Stimulated activated CD4-positive, alpha-beta T cell treated with anti-CD3 and anti-CD28 coated beads, Interleukin-15, amount 100 ng/mL, for 1 hour (primary cell): ENCODE measurements at places on chromosomes 12 and 14.
A peak's percentile ranks its signal among the peaks of the same experiment; 100 is the strongest.

DNA sequence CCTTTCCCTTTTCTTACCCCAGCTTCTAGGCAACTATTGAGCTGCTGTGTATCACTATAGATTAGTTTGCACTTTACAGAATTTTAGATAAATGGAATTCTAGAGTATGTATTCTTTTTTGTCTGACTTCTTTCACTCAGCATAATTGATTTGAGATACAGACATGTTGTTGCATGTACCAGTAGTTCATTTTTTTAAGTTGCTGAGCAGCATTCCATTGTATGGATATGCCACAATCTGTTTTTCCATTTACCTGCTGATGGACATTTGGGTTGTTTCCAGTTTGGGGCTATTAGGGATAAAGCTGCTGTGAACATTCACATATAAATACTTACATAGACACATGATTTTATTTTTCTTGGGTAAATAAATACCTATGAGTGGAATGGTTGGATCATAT, 135.7 kb downstream of the IGF1 start:
- DNase-seq: no peak

- DNase-seq: no peak
These were observed 21.5 kb downstream of the EFCAB11 start for GRCh38 chr14:89933002-89933401.

- no peak for DNase-seq
These were observed 83.2 kb downstream of the MYRFL start for GRCh38 chr12:69908203-69908602.

GRCh38 chr12:132154341-132154761, 10.1 kb downstream of the NOC4L start:
- DNase-seq: no peak

GRCh38 chr12:50557421-50557820, 52.6 kb downstream of the DIP2B start:
- DNase-seq: no peak

- no peak for DNase-seq
These were observed 63.9 kb upstream of the GRIP1 start for GRCh38 chr12:66742508-66743367.

- no peak for DNase-seq
These were observed 10.0 kb upstream of the AMHR2 start for GRCh38 chr12:53413485-53414204.

- no peak for DNase-seq
These were observed 3.3 kb downstream of the GUCY2C start for GRCh38 chr12:14693116-14693515.

GRCh38 chr12:3802721-3803120, 49.8 kb upstream of the CRACR2A start:
- DNase-seq: no peak

DNA sequence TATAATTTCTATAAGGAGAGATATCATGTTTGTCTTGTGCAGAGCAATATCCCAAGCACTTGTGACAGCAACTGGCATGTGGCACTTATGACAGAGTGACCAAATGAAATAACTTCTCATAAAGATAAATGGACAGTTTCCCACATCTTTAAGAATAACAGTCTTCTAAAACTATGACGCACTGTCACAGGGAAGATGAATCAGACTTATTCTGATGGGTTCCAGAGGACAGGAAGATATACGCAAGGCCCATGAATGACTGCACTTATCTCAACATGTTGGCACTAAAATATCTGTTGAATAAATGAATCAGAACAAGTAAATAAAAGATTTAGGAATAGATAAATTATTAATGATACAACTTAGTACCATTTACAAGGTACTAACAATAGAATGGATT, 465.8 kb upstream of the SYT1 start:
- DNase-seq: no peak

GRCh38 chr12:90173499-90174197, 465.0 kb upstream of the ATP2B1 start:
- DNase-seq: no peak

DNA sequence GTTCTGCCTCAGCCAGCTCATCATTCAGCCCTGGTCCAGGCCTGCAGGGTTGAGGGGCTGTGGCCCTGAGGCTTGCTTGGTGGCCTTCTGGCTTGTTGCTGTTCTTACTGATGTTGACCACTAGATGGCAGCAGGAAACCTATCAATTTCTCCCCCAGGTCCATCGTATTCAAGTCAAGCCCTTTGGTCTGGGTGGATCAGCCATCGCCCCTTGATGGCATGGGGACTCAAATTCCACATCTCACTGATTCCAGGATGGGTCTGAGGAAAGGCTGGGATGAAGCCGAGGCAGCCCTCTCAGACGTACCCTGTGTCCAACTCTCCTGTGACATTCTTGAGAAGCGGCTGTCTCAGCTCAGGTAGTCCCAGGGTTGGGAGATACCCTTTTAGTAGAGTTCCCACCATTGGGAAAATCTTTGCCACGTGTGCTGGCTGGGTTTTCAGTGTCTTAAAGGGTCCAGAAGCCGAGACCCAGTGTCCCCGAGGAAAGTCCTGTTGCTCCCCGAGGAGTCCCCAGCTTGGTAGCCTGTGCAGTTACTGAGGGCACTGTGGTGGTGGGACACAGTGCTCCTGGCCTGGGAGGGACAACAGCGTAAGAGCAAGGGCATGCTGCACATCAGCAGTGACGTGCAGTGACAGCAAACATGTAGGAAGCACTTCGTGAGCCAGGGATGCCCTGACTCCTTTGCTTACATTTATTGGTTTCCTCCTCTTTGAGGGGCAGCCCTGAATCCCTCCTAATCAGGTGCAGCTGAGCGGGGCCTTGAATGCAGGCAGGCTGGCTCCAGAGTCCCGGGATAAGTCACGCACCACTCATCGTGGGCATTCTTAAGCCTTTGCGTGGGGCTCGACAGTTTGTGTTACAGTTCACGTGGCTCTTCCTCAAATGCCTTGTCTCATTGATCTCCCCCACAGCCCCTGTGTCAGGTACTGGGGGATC, 58.6 kb downstream of the TSPAN9 start:
- no peak for DNase-seq

- DNase-seq: peak; percentile 61
These were observed 7.2 kb upstream of the ANKRD9 start for GRCh38 chr14:102516531-102517391.

- peak; percentile 10 for DNase-seq
These were observed 565 bp downstream of the NT5DC3 start for GRCh38 chr12:103840462-103840875.

DNA sequence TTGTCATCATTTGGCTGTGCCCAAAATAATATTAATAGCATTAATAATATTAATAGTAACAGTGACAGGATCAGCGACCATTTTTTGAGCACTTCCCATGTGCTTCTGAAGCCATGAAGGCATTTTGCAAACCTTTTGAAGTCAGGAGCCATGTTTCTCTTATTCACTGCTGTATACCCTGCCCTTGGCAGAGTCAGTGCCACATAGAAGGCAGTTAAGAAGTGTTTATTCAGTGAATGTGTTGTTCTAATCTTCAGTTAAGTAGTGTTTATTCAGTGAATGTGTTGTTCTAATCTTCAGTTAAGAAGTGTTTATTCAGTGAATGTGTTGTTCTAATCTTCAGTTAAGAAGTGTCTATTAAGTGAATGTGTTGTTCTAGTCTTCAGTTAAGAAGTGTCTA, 319.7 kb upstream of the NAV3 start:
- no peak for DNase-seq
